ENCODE measurements at places on chromosomes 11 and 22.
A peak's percentile ranks its signal among the peaks of the same experiment; 100 is the strongest.

GRCh38 chr22:47033648-47034000 is 271.2 kb downstream of the TBC1D22A start:
- no peak for DNase-seq

DNA sequence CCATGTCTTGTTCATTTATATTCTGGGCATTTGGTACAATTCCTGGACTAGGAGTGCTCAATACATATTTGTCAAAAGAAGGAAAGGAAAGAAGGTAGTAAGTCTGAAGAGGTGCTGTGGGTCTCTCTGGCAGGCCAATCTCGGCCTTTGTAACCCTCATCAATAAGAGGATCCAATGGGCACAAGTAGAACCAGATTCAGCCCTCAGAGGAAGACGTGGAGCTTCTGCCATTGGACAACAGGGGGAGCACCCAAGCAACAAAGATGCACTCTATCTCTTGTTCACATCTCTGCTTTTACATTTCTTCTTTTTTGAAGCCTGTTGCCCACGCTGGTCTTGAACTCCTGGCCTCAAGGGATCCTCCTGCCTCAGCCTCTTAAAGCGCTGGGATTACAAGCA is 2.2 kb upstream of the VPS11 start:
- no peak for DNase-seq

DNA sequence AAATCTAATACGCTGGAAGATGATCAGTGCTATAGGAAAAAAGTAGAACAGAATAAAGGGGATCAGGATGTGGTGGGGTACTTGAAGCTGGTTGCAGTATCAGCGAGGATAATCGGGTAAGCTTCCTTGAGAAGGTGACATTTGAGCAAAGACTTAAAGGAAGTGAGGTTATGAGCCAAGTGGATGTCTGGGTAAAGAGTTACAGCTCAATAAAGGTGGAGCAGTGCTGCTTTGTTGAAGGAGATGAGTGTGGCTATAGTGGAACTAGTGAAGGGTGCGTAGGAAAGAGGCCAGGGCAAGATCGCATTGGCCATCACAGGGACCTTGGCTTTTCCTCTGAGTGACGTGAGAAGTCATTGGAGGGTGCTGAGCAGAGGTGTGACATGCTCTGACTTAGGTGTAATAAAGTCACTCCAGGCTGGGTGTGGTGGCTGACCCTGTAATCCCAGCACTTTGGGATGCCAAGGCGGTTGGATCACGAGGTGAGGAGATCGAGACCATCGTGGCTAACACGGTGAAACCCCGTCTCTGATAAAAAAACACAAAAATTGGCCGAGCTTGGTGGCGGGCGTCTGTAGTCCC is 2.3 kb upstream of the SYVN1 start:
- no peak for DNase-seq

DNA sequence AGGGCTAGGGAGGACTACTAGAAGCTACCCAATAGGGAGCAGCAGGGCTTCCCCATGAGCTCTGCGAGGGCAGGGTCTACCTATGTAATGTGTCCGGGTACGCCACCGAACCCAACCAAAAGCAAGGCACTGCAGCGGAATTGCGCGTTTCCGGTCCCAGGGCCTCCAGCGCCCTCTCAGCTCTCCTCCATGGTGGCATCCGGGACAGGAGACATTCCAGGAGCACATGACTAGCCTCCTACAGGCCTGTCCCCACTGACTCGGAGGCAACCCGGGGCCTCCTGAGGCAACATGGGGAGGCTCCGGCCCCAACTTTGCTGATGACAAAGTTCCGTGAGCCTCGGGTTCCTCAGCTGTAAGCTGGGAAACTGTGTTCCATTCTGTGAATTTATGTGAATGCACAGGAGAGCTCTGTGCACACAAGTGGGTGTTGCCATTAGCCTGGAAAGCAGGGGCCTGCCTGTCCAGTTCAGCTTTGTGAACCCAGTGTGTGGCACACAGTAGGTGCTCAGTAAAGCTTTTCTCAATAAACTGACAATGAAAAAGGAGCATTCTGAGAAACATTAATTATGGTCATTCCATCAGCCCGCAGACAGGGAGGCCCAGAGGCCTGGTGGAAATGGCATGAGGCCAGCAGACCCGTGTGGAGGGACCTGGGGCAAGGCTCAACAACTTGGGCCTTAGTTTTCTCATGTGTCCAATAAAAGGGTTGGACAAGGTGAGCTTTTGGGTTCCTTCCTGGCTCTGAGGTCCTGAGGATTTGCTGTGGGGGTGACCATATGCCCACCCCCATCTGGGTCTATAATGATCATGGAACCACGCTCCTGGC is 50.3 kb downstream of the CHRDL2 start:
- DNase-seq = peak; percentile 35

- no peak for DNase-seq
These were observed 160.0 kb upstream of the NCAM1 start for GRCh38 chr11:112801025-112801816.

DNA sequence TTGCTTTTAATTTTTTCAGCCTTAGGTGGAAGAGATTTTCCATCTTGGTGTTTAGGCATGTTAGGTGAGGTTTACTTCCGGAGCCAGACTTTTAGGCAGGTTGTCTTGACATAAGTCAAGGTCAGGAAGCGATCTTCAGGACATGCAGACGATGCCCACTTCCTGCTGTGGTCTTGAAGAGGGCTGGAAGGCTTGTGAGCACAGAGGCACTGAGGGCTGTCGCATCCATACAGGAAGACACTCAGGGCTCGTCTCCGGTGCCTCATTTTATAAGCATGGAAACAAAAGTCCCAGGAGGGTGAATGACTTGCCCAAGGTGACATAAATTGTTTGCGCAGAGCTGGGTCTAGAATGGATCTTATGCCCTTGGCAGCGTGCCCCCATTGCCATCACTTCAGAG is 30.8 kb downstream of the MARK2 start:
- DNase-seq = no peak

DNA sequence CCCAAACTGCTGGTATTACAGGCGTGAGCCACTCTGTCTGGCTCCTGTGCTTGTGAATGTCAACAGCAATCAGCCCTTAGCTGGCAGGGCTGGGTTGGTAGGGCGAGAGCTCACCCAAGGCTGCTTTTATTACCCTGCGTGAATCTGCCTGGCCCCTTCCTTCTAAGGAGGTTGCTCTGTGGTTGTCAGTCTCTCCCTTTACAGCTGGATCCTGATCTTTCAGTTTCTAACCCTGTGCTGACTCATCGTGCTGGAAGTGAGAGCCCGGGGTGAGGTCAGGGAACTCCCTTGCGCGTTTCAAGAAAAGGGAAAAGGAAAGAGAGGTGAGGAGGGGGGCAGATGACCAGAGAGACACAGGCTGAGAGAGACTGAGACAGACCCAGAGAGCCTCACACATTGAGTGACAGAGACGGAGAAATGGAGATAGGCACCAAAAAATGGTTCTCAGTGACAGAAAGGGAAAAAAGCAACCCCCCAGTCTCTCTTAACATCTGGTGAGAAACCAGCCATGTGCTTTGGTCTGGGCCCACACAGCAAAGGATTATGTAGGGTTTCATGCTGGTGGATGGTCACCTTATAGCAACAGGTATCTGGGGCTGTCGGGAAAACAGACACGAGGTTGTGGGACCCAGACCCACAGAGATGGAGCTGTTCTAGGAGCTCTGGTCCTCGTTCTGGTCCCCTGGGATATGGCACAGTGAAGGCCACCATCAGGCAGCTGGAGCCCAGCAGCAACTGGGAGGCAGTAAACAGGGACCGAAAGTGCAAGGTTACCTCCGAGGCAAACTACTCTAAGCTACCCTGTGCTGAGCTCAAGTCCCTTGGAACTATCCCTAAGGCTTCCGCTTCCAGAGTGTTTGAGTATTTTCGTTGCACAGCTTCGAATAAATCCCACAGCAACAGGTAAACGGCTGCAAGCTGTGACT is 2.5 kb downstream of the TCN2 start:
- DNase-seq = no peak

DNA sequence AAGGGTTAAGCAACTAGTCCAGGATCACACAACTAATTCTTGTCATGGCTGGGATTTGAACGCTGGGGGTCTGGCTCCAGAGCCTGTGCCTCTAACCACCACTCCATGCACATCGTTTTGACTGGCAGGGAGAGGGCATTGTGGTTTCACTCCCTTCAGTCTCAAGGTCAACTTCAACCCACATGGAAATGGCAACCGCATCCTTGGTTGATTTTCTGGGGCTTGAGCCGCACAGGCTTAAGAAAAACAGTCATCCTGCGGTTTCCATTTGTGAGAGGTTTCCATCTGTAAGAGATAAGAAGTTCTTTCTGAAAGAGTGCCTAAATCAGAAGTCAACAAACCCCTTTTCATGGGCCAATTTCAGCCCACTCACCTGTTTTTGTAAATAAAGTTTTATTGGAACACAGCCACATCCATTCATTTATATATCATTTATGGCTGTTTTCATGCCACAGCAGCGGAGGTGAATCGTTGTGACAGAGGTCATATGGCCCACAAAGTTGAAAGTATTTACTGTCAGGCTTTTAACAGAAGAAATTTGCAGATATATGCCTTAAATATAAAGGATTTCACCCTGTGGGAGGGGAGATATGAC is 65.7 kb downstream of the SGSM1 start:
- DNase-seq = no peak

GRCh38 chr22:45441138-45441537 is 27.6 kb downstream of the RIBC2 start:
- peak; percentile 59 for DNase-seq

GRCh38 chr11:101880222-101880621 is 34.6 kb upstream of the CEP126 start:
- DNase-seq = no peak

DNA sequence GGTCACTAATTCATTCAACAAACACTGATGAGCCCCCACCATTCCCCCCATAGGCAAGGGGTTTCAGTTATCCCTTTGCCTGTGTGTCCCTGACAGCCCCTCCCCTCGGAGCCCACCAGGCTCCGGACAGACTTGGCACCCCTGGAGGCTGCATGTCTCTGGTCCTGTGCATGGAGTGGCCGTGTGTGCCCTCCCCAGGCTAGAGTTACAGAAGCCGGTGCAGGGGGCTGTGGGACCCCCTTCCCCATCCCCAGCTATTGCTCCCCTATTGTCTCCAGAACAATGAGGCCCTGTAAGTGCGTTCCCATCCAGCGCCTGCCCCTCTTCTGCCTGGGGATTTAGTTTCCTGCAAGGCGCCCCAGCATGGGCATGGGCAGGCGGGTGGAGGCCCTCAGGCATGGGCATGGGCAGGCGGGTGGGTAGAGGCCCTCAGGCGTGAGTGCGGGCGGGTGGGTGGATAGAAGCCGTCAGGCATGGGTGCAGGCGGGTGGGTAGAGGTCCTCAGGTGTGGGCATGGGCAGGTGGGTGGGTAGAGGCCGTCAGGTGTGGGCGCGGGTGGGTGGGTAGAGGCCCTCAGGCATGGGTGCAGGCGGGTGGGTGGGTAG is 1.5 kb downstream of the MUC2 start:
- no peak for DNase-seq

DNA sequence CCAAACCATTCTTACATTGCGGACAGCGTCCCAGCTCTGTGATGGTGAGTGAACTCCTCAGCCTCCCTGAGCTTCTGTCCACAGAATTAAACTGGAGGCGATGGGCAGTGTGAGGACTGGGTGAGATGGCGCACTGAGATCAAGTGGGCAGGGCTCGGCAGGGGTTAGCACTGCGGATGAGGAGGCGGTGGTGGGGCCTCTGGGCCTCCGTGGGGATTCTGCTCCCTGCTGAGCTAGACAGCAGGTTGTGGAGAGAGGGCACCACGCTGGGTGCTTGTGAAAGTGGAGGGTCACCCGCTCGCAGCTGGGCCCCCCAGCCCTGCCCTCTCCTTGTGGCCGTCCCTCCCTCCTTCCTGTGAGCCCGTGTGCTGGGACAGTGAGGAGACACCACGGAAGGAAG is 25.6 kb upstream of the PARVG start:
- no peak for DNase-seq

DNA sequence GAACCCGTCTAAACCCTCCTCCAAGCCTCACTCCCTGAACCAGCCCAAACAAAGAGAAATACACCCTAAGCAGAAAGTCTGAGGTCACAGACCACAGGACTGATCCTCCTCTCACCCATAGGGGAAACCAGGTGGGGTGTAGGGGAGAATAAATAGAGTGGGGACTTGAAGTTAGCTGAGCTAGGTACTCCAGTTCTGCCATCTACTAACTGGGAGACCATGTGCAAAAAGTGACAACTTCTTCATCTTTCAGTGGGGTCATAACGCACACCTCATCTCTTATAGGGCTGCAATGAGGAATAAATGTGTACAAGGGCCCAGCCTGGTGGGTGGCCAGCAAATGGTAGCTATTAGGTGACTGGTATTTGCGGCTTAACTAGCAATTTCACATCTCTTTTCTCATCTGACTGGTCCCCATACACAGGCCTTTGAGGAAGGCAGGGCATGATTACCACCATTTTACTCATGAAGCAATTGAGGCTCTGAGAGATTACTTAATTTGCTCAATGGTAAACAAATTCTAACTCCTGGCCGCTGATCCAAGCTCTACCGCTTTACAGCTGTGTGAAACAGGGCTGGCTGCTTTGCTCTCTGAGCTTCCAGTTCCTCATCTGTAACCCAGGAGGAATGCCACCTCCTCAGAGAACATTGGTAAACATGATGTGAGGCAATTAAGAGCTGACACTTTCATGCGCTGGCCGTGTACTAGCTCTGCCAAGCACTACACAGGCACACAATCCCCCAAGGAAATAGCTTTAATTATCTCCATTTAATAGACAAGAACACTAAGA is 16.6 kb downstream of the TBC1D10A start:
- DNase-seq = no peak

GRCh38 chr11:102553835-102554282 is 23.3 kb upstream of the MMP7 start:
- no peak for DNase-seq

GRCh38 chr11:60371854-60372253 is 6.5 kb upstream of the MS4A7 start:
- no peak for DNase-seq

GRCh38 chr11:87116185-87116584 is 78.5 kb downstream of the TMEM135 start:
- no peak for DNase-seq

Measured in activated CD8-positive, alpha-beta memory T cell treated with anti-CD3 and anti-CD28 coated beads, Interleukin-2, amount 50 U/mL, for 48 hours (primary cell).